Stimulated activated CD8-positive, alpha-beta memory T cell treated with anti-CD3 and anti-CD28 coated beads, Interleukin-12 subunit alpha, Interleukin-12 subunit beta, amount 100 ng/mL, for 4 hours (primary cell): ENCODE measurements at places on chromosomes 2 and 18.

- DNase-seq = no peak
Observed at GRCh38 chr2:144501118-144501517, 18.8 kb downstream of the ZEB2 start.

- no peak for DNase-seq
Observed at GRCh38 chr2:60285626-60286316, 267.7 kb downstream of the BCL11A start.

GRCh38 chr2:112024896-112025491 lies 30.1 kb upstream of the TMEM87B start:
- DNase-seq = no peak

- no peak for DNase-seq
Observed at GRCh38 chr2:74461187-74462053, 3.2 kb downstream of the WBP1 start.

DNA sequence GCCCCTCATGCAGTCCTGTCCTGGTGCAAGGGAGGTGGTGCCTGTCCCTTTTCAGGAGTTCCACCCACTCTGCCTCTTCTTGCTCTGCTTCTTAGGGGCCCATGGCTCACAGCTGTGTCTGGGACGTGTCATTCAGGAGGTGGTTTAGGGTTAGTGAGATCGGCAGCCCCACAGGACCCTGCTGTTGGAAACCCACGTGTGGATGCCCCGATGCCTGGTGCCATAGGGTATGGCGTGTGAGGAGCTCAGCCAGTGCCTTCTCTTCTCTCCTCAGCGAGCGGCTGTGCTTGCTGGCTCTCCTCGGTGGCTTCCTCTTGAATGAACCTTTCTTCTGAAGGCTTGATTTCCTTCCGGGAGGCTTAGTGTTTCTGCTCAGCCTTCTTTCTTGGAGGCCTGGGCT lies 55.2 kb downstream of the LDLRAD4 start:
- no peak for DNase-seq

GRCh38 chr2:4908461-4908860 lies 783.7 kb upstream of the SOX11 start:
- DNase-seq = no peak

GRCh38 chr2:154698721-154699574 lies 453 bp downstream of the KCNJ3 start:
- no peak for DNase-seq

GRCh38 chr2:119064567-119064966 lies 94.0 kb downstream of the C1QL2 start:
- no peak for DNase-seq

DNA sequence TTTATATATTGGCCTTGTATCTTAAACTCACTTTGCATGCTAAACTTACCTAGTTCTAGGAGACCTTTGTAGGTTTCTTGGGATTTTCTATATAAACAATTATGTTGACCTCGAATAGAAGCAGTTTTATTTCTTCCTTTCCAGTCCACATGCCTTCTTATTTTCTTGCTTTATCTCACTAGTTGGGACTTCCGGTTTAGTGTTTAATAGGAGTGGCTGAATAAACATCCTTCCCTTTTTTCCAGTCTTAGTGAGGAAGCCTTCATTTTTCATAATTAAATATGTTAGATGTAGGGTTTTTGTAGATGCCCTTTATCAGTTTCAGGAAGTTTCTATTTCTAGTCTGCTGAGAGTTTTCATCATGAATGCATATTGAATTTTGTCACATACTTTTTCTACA lies 347.3 kb upstream of the HNRNPA3 start:
- no peak for DNase-seq

GRCh38 chr2:112588611-112589045 lies 4.2 kb downstream of the CHCHD5 start:
- DNase-seq = no peak

DNA sequence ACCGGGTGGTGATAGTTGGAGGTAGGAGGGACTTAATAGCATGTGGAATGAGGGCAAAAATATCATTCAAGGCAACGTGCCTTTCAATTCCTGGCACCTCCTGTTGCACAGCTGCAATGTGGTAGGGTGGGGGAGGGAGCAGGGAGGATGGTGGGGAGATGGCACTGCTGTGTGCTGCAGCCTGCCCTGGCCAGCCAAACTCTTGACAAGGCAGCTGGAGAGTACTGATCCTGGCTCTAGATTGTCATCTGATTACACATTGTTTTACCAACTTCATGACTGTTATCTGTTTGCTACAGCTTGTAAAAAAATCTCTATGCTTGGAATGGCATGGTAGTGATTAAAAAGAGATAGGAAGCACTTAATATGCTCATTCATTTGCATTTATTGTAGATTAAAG lies 47.7 kb downstream of the PLCL1 start:
- no peak for DNase-seq

DNA sequence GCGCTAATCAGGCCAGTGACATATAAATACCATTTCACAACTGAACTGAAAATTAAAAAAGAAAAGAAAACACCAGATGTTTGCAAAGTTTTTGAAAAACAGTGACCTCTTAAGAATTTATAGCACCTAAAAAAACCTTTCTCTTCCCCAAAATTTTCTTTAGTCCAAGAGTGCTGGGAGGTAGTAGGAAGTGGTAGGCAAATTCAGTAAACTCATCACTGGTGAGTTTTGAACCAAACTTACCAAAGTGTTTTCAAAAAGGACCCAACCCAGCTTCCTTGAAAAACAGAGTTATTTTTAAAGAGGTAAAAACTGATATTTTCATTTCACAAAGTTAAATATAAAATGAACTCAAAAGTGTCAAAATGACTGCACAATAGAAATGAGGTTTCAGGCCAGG lies 90.4 kb downstream of the TMEM247 start:
- no peak for DNase-seq

GRCh38 chr2:238570926-238571325 lies 144.2 kb downstream of the ASB1 start:
- DNase-seq = no peak

DNA sequence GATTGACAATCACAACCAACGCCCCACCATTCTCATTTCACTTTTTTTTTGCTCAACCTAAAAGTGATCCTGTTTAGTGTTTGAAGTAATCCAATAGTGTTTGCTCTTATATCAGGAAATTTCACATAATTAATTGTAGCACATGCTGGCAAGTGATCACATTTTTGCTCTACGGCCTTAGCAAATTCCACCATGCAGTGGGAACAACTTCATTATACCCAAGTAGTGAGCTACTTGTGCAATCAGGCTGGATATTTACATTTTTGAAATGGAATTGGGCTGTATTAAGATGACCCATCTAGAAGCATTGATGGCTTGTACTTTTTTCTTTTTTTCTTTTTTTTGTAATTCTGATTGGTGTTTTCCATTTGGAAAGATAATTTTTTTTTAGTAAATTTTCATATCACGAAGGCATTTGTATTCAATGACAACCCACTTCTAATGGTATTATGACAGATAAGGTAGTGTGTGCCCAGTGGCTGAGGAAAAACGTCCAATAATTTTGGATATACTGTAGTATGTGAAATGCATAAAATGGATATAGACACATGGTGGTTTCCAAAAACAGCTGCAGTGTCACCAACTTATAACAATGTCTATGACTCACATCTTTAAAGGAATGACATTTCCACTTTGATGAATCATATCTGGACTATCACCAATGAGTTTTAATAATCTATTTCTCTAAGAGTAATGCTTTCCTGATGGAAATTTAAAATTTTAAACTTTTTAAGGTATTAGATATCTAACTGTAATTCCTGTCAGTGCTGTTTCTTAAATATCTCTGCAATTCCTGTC lies 130.6 kb downstream of the COL6A3 start:
- DNase-seq = no peak

- no peak for DNase-seq
Observed at GRCh38 chr2:216302981-216303676, 69.2 kb downstream of the MARCHF4 start.

- DNase-seq = no peak
Observed at GRCh38 chr2:234497594-234498235, 834 bp upstream of the ARL4C start.

DNA sequence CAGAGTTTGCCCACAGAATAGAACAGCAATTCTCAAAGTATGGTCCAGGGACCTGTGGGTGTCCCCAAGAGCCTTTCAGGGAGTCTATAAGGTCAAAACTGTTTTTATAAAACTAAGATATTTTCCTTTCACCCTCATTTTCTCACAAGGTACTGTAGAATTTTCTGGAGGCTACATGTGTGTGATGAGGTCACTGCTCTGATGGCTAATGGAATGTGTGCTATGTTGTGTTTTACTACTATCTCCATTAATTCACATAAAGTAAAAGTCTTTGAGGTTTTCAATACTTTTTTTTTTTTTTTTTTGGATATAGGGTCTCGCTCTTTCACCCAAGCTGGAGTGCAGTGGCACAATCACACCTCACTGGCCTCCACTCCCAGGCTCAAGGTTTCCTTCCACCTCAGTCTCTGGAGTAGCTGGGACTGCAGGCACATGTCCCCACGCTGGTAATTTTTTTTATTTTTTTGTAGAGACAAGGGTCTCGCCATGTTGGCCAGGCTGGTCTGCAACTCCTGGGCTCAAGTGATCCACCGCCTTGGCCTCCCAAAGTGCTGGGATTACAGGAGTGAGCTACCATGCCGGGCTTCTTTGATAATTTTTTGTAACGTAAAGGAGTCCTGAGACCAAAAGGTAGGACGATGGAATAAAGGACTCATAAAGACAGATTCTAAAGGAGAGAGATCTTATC lies 1.8 kb downstream of the TRABD2A start:
- DNase-seq = no peak

- DNase-seq = no peak
Observed at GRCh38 chr2:202164411-202164810, 74.0 kb downstream of the SUMO1 start.

DNA sequence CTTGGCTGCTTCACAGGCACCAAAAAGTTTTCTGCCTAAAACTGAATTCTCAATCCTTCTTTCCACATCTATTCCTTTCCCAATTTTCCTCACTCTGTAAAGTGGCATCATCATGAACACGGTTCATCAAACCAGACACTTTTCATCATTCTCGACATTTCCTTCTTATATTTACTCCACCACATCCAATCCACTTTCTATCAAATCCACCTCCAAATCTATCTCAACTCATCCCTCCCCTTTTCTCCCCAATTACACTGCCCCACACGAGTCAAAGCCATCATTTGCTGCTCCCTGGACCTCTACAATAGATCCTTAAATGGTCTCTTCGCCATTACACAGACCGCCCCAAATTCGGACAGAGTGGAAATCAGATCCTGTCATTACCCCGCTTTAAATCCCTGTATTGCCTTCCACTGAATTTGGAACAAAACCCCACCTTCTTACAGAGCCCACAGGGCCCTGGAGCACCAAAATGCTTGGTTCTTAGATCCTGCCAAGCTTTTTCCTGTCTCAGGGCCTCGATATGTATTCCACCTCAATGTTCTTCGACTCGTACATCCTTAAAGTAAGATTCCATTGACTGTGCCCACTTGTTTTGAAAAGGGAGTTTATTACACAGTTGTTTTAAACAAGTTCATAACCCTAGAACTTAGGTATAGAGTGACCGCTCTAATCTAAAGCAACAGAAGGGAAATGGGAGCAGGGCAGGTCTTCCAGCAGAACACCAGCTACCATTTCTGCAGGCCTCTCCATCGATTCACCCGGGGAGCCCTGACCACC lies 856 bp downstream of the ACAA2 start:
- no peak for DNase-seq

DNA sequence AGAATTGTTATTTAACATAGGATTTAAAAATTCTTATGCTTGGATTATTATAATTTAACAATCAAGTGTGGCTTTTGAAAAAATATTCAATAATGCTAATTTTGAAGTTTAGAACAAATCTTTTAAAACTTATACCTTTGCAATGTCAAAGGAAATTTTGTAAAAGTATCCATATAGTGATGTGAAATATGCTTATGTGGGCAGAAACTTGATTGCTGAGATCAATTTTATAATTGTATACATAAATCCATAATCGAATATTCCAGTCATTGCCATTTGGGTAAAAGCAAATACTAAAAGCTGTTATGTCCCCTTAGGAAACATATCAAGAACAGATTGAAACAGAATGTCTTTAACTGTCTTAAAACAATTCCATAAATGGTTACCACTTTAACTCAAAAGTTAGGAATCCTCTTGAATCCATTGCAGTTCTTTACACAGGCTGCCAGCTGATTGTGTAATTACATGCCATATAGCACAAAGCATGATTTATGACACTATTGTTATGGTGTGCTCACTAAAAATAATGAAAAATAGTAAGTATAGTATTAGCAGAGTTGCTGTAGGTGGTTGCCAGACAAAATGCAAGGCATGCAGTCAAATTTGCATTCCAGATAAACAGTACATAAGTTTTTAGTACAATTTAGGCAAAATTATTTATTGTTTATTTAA lies 24.2 kb downstream of the PLCL1 start:
- no peak for DNase-seq

DNA sequence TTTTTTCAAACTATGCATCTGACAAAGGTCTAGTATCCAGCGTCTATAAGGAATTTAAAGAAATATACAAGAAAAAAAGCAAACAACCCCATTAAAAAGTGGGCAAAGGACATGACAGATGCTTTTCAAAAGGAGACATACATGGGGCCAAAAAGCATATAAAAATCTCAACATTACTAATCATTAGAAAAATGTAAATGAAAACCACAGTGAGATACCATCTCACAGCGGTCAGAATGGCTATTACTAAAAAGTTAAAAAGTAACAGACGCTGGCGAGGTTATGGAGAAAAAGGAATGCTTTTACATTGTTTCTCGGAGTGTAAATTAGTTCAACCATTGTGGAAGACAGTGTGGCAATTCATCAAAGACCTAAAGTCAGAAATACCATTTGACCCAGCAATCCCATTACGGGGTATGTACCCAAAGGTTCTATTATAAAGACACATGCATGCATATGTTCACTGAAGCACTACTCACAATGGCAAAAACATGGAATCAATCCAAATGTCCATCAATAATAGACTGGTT lies 643.1 kb upstream of the LRRTM1 start:
- DNase-seq = no peak

DNA sequence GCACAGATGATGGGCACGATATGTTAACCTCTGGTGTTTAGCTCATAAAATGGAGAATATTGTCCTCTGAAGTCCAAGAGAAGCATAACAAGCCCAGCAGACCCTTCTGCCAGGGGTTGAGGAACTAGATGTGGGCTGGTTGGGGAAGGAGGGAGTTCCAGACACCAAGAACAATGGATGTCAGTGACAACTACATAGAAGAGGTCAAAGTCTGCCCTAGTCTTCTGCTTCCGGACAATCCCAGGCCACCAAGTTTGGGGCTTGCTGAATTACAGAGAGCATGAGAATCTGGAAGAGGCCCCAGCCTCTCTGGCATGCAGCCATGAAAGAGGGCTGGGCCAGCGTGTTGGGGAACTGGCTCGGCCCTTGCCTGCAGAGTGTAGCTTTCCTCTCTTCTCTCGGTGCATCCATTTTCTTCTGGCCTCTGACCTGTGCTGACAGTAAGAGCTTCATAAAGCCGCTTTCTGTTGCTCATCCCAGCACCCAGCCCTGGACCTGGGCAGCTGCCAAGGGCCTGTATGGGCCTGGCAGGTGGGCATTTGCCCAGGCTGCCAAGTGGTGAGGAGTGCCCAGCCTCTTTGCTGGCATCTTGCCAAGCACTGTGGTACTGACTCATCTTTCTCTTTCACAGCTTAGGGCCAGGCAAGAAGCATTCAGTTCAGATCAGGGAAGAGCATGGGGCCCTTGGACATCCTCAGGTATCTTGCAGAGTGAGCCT lies 14.6 kb upstream of the LAPTM4A start:
- DNase-seq = no peak
